ENCODE measurements at places on chromosomes 11 and 22.

DNA sequence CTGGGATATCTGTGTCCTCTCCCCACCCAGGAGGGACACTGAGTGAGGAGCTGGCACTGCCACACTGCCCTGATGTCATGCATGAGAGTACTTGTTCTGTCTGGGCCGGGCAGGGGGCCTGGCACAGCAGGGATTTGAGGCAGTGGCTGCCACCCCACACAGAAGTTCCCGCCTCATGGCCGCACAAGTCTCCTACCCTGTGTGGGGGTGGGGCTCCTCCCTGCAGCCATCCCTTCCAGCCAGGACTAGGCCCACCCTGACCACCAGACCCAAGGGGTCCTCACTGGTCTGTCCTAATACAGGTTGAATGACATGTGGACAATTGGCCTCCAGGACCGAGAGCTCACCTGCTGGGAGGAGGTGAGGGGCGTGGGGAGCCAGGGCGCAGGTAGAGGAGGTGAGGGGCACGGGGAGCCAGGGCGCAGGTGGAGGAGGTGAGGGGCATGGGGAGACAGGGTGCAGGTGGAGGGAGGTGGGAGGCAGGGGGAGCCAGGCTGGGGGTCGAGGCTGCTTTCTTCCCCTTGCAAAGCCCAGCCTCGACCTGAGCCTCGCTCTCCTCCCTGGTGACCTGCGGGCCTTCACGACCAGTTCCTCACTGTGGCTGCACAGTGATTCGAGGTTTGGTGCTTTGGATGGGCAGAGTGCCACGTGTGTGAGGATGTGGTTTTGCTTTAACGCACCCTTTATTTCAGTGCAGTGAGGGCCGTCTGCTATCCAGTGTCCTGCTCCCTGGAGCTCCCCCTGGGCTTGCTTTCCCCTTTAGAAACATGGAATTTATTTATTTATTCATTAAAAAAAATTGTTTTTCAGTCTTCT is 7.4 kb downstream of the LZTR1 start:
- DNase-seq, result no peak

DNA sequence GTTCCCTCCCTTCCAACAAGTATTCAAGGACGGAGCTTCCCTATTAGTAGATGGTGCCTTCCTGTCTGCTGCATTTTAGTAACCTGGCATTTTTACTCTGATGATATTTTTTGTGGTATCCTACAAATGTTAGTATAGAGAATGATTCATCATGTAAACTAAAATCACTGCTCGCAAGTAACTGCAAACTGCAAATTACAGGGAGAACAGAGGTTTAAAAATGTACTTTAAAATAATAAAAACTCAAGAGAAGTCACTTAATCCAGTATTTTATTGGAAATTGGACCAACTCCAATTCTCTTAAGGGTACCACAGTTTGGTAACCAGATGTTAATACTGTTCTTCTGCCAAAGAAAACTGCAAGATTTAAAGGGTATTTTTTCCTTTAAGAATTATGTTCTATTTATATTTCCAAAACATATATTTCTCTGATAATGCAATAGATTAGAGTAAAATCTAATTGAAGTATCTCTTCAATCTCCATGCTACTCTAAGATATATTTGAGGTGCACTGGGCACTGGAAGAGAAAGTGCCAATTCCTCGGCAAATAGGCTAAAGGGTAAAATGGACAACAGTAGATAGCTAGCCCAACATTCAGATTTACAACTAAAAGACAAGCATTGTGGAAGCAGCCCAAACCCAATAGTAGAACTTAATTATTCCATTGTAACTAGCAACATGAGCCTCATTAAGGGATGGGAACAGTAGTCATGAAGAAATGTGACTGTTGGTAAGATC is 298.0 kb downstream of the TTC28 start:
- no peak for DNase-seq

GRCh38 chr22:22960307-22960706 is 72.7 kb downstream of the IGLL5 start:
- DNase-seq, result no peak

- no peak for DNase-seq
These were observed 229.8 kb downstream of the TBC1D22A start for GRCh38 chr22:46992121-46992731.

- no peak for DNase-seq
These were observed 34.8 kb upstream of the TTC12 start for GRCh38 chr11:113279591-113279990.

DNA sequence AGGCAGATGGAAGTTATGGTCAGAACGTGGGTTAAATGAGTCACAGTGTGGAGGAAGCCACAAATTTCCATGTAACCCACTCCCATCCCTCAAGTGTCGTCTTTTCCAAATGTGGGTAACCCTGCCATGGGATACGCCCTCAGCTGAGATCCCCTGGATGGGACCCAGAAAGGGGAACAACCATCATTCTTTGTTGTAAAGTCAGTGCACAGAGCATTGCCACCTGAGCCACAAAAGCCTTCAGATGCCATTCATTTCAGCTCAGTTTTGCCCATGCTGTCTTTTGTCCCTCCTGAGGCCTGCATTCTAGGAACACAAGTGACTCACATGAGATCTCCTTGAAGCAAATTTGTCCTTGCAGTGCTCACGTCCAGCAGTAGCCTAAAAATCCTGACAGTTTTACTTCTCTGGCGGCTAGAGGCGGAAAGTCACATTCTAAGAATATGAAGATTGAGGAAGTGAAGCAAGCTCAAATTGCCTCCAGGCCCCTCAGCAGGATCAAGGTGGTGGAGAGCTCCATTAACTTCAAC is 30.6 kb downstream of the MMP13 start:
- DNase-seq, result no peak

GRCh38 chr11:34355726-34356125 is 2.1 kb downstream of the ABTB2 start:
- no peak for DNase-seq

DNA sequence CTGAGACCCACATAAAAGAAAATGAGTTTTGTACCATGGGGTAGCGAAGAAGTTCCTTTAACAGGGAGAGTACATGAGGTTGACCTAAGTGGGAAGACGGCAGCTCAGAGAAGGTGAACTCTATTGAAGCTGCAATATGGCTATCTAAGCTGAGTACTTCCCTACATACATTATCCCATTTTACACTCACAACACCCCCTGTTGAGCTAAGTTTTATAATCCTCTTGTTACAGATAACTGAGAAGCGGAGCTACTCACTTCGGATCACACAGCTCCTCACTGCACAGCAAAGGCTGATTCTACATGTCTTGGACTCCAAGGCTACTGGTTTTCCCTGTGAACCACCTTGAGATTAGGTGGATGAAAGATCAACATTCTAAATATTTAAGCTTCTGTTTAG is 8.2 kb upstream of the PIWIL4 start:
- DNase-seq, result no peak

DNA sequence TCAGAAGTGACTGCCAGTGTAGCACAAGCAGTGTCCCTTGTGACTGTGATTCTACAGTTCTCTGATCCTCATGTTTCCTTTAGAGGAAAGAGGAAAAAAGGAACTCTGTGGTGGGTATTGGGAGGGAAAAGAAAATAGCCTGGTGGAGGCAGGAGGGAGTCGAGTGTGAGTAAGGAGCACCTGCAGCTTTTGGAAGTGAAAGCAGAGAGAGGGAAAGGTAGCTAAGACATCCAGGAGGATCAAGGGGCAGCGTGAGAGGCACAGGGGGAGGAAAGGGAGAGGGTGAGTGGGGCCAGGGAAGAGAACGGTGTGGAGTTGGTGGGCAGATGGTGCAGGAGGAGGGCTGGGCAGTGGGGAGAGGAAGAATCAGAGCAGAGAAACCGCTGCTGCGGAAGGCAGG is 12.4 kb downstream of the TMA7B start:
- no peak for DNase-seq

GRCh38 chr11:9263840-9264315 is 1.3 kb downstream of the DENND5A start:
- DNase-seq, result peak; percentile 45

DNA sequence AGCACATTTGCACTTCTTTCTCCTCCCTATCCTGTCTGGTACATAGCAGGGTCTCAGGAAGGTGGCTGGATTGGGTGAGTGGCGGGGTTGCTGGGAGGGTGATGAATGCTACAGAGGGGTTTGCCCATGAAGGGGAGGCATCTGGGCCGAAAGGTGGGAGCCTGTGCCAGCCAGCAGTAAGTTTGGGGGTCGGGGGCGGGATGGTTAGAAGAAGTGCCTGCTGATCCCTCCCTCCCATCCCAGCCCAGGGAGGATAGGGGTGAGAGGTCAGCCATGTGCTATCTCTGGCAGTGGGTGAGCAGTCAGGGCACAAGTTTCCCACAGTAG is 2.8 kb downstream of the CD82 start:
- no peak for DNase-seq

GRCh38 chr22:27397954-27398342 is 403.6 kb downstream of the MN1 start:
- no peak for DNase-seq

DNA sequence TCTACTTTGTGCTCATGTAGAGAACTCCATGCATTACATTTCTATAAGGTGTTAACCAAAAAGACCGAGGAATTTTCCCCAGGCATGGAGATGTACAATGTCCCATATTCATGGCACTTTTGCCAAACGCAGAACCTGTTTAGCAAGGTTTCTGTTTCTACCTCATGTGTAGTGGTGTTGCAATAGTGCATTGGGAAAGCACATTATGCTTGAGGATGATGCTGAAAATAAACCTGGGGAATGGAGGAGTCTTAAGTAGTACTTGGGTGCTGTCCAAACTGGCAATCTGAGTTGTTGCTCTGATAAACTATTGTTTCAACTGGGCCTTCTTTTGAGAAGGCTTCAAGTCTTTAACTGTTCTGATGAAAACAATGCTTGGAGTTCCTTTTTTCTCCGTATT is 11.5 kb upstream of the MUC15 start:
- DNase-seq, result no peak

- no peak for DNase-seq
These were observed 487.9 kb upstream of the LRRC4C start for GRCh38 chr11:41947392-41947791.

DNA sequence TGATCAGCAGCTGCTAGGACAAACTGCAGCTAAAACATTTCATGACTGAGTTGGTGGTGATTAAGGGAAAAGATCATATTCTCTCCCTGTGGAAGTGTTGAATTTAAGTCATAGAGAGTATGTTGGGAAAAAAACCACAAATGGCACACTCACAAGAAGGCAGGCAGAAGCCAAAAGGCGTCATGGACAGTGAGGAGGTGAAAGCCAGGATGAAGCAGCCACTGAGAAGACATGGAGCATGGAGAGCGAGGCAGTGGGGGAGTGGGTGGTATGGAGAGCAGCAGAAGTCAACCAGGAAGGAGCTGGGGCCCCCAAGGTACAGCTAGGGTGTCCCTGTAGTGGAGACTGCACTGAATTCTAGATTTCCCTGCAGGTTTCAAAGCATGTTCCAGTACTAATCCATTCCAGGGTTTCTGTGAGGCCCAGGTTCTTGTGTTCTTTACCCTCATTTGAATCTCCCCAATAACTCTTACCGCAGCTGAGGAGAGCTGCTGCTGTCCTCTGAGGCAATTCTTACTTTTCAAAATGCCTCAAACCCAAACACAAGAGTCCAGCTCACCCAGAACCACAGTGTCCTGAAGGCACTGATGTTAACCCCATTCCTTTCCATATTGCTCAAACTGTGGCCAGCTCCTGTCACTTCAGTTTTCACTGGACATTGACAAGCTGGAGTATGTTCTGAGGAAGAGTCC is 191.8 kb upstream of the E2F8 start:
- no peak for DNase-seq

GRCh38 chr22:32327596-32328171 is 30.0 kb upstream of the RFPL3 start:
- DNase-seq, result no peak

GRCh38 chr22:44270556-44270880 is 42.2 kb downstream of the SHISAL1 start:
- no peak for DNase-seq

DNA sequence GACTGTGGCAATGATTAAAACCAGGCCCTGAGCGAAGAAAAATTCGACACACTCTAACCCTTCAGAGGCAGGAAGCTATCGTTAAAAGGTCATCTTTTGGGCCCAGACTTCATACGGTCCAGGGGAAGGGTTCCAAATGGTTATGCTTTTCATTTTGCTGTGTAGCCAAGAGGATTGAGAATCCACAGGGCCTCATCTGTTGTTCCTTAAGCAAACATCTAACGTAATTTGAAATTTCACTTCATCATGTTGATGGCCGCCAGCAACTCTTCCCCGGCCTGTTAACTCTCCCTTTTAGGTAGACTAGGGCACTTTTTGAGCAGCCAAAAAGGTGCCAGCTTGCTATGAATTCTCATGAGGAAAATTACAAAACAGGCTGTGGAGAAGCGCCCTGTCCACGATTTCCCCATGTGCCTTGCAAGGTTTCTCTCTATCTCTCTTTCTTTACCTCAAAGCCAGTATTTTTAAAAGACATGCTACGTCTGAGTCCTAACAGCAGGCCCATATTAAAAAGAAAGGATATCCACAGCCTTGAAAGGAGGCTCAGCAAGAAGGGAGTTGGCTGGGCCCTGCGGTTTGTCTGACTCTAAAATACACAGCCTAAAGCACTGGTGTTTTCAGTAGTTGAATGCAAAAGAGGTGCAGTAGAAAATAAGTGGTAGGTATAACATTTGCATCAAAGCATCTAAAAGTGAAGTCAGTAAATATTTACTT is 356.3 kb upstream of the NARS2 start:
- no peak for DNase-seq

DNA sequence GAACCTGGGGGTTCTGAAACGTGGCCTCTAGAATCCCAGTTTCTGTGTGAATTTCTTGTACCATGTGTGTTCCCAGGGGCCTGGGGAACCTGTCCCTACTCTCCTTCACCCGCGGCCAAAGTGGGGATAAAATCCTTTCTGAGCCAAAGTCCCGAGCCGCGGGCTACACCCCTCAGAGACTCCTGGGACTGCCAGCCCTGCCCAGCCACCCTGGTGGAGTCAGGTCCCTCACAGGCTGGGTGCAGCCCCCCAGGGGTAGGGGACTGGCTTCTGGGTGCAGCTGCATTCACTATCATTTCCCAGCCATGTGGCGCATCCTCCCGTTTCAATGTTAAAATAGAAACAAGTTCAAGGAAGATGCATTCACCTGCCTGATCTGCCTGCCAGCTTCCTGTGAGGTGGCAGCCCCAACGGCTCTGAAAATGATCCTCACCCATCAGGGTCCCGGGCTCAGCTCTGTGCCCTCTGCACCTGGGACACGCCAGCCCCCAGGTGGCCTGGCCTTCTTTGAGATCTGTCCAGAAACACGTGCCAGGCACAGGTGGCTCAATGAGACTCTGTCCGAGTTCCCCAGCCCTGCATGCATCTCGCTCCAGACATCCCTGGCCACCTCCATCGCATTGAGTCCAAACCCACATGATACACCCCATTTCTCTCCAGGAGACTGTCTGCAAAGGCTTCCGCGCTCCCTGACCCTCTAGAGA is 338.8 kb downstream of the CTTN start:
- DNase-seq, result no peak

Data from stimulated activated CD4-positive, alpha-beta T cell treated with anti-CD3 and anti-CD28 coated beads, Interleukin-1b, Interleukin-23, amount 100 ng/mL, for 24 hours (primary cell).